ENCODE measurements at places on chromosomes 11 and 22.

GRCh38 chr11:130246738-130247137, 68.0 kb downstream of the ZBTB44 start:
- no peak for DNase-seq

- DNase-seq, result no peak
Measured at GRCh38 chr11:9726321-9727022, 62.6 kb downstream of the SWAP70 start.

- DNase-seq, result no peak
Measured at GRCh38 chr11:73201249-73201648, 16.8 kb upstream of the P2RY2 start.

GRCh38 chr11:134038897-134039470, 29.9 kb upstream of the JAM3 start:
- DNase-seq, result no peak

DNA sequence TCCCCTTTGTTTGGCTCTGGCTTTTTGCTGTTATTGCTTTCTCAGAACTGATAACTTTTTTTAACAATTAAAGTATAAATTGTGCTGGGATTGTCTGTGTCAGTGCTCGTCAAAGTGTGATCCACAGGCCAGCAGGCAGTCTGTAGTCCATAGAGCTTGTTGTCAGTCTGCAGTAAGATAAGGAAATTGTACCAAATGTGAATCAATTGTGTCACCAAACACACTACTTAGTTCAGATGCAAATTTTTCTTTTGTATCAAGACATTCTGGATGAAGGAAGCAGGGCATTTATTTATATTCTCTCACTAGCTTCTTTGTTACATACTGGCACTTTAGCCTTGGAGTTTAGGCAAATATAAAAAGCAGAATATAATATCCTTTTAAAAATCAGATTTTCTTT, 121.0 kb downstream of the WNT11 start:
- no peak for DNase-seq

DNA sequence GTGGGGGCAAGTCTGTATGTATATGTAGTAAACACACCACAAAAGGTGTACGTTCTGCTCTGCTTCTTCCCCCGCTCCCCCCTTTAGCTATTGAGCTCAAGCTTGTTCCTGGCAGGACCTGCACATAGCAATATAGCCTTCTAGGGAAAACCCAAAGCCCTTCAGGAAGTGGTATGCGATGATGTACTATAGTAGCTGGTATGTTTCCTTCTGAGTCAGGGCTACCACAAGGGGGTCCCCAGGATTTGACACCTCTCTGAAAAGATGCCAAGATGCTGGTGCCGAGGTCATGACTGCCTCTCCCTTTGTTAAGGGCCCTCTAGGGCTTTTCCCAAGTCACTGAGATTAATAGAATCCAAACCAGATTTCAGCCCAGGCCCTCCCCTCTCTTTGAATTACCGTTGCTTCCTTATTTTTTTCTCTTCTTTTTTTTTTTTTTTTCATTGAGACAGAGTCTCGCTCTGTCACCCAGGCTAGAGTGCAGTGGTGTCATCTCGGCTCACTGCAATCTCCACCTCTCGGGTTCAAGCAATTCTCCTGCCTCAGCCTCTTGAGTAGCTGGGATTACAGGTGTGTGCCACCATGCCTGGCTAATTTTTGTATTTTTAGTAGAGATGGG, 268.4 kb downstream of the ETS1 start:
- no peak for DNase-seq

- DNase-seq, result peak; percentile 46
Measured at GRCh38 chr11:68120273-68121066, 718 bp downstream of the CHKA start.

DNA sequence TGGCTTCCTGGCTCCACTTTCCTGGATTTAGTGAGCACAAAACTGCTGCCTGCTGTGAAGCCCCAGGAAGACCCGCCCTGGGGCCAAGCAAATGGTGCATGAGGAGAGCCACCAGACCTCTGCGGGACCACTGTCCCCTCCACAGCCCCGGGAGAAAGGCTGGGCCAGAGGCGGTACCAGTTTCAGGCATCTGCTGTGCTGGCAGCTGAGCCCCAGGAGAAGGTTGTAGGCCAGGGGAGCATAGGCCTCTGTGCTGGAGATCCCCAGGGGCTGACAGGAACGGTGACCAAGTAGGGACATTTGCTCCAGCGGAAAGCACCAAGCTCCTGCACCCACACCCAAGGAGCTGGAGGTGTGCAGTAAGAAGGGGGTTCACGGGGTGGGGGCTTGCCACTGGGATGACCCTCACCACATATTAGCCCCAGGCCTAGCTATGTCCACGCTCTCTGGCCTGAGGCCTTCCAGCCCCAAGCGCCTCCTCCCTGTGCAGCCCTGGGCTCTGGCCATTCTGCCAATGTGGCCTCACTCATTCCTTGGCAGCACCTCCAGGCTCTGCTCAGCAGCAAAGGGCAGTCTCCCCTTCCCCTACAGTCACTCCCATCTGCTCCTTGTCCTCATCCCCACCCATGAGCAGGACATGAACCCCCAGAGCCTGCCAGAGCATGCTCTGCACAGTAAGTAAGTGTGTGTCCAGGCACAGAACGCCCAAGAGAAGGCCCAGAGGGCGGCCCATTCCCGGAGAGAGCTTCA, 24.0 kb upstream of the COMT start:
- DNase-seq, result no peak

All from NCI-H1105 (cell line).